ENCODE measurements at places on chromosomes 6 and 20. TPM values are rescaled to one million over a fixed set of nuclear protein-coding genes. Genes with fewer than 3 reads are reported as not detected.

DNA sequence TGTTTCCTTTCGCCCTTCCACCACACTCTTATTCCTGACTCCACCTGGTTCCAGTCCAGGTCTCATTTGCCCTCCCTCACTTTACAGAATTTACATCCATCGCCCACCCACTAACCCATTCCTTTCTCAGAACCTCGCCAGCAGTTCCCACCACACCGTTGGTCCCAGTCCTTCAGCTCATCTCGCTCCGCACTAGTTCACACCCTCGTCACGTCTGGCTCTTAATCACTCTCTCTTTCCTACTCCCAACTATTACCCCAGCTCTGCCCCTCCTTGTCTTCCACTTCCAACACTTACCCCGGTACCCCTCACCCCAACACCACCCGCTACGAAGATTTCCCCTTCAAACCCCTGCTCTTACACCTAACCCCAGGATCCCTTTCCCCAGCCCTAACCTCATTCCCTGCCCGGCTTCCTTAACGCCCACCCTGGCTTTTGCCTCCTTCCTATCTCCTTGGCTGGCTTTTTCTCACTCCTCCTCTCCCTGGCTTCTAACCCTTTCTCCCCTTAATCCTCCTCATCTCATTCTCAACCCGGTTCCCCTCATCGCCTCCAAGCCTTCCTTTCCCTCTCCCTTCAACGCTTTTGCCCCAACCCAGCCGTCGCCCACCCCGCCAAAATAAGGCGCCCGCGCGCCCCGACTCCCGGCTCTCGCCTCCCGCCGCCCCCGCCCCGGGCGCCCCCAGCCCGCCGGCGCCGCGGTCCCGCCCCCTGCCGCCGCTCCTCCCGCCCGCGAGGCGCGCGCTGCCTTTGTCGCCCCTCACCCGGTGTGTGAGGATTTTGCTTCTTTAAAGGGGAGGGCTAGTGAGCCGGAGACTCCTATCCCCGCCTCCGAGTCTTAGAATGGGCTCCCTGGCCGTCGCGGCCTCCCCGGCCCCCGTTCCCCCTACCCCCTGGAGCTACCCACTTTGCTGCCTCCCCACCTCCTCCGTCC, 542 bp downstream of the USP49 start:
- H3K4me1 ChIP-seq: peaks cover 7% of the 10 kb centered on the region
- DNase-seq: peak; percentile 15
- no peak overlapping the region for H3K4me3 ChIP-seq
- no peaks in the 10 kb centered on the region for H3K27me3 ChIP-seq
- peak overlapping the region; percentile 90 for H3K27ac ChIP-seq
- H3K36me3 ChIP-seq: no peaks in the 10 kb centered on the region

- no peak overlapping the region for H3K4me3 ChIP-seq
- DNase-seq: peak; percentile 31
- peaks cover 29% of the 10 kb centered on the region for H3K27me3 ChIP-seq
- H3K4me1 ChIP-seq: no peaks in the 10 kb centered on the region
Observed at GRCh38 chr6:40999569-40999968, 39.5 kb downstream of the UNC5CL start.

GRCh38 chr6:166934174-166934573, 22.2 kb downstream of the RNASET2 start:
- H3K4me3 ChIP-seq: no peak overlapping the region
- peaks cover 26% of the 10 kb centered on the region for H3K4me1 ChIP-seq
- H3K27ac ChIP-seq: no peak overlapping the region
- no peaks in the 10 kb centered on the region for H3K27me3 ChIP-seq

- H3K4me3 ChIP-seq: no peak overlapping the region
- no peak overlapping the region for H3K27ac ChIP-seq
- H3K4me1 ChIP-seq: peaks cover 5% of the 10 kb centered on the region
- no peaks in the 10 kb centered on the region for H3K27me3 ChIP-seq
- no peak for DNase-seq
Observed at GRCh38 chr6:146357578-146358430, 185.8 kb upstream of the RAB32 start.

GRCh38 chr6:33082702-33083101, 6.9 kb downstream of the HLA-DPB1 start:
- no peak overlapping the region for H3K4me3 ChIP-seq
- no peaks in the 10 kb centered on the region for H3K27me3 ChIP-seq
- no peak overlapping the region for H3K27ac ChIP-seq

DNA sequence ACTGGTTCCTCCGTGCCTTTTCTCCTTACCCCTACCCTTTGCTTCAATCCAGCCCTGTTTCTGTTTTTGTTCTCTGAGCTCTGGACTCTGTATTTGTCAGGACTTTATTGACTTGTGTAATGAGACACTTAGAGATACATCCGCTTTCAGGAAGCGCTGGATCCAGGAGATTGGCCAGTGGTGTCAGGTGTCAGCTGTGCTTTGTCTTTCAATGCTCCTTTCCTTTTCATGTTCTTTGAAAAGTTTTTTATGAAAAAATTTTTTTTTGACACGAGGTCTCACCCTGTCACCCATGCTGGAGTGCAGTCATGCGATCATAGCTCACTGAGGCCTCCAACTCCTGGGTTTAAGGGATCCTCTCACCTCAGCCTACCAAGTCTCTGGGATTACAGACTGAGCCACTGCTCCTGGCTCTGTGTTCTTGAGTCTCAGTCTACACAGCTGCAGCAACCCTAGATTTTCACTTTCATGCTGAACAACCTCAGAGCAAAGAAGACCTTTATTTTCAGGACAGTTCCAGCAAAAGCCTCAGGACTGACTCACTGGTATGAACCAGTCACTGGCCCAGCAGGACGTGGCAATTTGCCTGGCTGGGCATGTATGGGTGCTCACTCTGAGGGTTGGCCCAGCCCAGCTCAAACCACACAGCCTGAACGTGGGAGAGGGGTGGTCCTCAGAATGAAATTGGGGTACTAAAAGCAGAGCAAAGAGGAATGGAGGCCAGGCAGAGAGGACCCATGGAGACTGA, 108.5 kb downstream of the DHX35 start:
- H3K27ac ChIP-seq: no peak overlapping the region
- no peak for DNase-seq
- H3K4me3 ChIP-seq: no peak overlapping the region
- H3K4me1 ChIP-seq: no peaks in the 10 kb centered on the region

GRCh38 chr6:128500014-128500413, 20.4 kb downstream of the PTPRK start:
- H3K27ac ChIP-seq: no peak overlapping the region
- H3K4me1 ChIP-seq: no peaks in the 10 kb centered on the region
- no peak overlapping the region for H3K4me3 ChIP-seq

- H3K4me1 ChIP-seq: no peaks in the 10 kb centered on the region
- peak; percentile 5 for DNase-seq
- no peaks in the 10 kb centered on the region for H3K27me3 ChIP-seq
- no peak overlapping the region for H3K4me3 ChIP-seq
- H3K36me3 ChIP-seq: no peaks in the 10 kb centered on the region
Observed at GRCh38 chr6:139996253-139996834, 621.9 kb upstream of the CITED2 start.

The RBPJL gene
- total RNA-seq: not detected

The EYA2 gene
- total RNA-seq: not detected

The ROMO1 gene
- total RNA-seq: 148 TPM

The RSPH4A gene
- total RNA-seq: 0.11 TPM

Data from activated CD8-positive, alpha-beta T cell treated with anti-CD3 and anti-CD28 coated beads for 36 hours (primary cell).